ENCODE measurements at places on chromosomes 5 and 9.

DNA sequence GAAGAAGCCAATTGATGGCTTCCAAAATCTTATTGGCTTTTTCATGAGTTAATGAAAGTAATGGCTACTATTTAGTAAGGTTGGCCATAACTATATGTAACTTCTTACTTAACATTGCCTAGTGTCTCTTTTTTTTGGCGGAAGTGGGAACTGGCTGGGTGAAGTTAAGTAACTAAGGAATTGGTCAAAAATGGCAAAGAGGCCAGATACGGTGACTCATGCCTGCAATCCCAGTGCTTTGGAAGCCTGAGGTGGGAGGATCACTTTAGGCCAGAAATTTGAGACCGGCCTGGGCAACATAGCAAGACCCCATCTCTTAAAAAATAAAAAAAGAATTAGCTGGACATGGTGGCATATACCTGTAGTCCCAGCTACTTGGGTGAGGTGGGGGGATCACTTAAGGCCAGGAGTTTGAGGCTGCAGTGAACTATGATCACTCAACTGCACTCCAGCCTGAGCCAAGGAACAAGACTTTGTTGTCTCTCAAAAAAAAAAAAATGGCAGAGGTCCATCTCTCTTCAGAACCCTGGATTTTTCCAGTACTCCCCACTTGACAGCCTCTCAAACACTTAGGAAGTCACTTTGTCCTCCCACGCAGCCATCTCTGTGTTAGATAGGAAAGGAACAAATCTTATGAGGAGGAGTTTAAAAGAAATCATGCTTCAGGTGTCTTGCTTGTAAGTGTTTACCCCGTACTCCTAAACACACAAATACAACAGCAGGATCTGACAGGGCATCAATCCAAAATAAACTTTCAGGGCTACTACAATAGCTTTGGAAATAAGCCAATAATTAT is 75.7 kb downstream of the TEK start:
- DNase-seq = no peak

- DNase-seq = no peak
Observed at GRCh38 chr5:79261897-79262296, 26.0 kb downstream of the JMY start.

DNA sequence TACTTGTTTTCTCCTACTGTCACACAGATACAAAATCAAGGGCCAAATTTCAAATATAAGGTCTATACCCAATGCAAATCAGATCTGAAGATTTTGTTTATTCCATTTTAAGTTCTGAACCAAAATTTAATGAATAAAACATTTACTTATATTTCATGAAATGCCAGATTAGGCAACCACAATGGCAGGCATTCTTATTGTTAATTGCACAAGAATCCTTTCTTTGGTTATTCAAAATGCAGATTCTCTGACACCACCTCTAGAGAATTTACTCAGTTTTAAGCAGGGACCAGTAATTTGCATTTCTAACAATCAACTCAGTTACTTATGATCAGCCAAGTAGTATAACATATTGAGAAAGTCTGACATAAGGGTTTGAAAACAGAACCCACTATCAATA is 972.4 kb upstream of the ACO1 start:
- no peak for DNase-seq

GRCh38 chr5:154734370-154735248 is 20.6 kb upstream of the LARP1 start:
- no peak for DNase-seq
